Foreskin keratinocyte (primary cell): ENCODE measurements at places on chromosomes 6 and 20. TPM values are rescaled to one million over a fixed set of nuclear protein-coding genes. Genes with fewer than 3 reads are reported as not detected.

GRCh38 chr20:1299522-1299921 is 29.4 kb downstream of the SDCBP2 start:
- no peak for DNase-seq

DNA sequence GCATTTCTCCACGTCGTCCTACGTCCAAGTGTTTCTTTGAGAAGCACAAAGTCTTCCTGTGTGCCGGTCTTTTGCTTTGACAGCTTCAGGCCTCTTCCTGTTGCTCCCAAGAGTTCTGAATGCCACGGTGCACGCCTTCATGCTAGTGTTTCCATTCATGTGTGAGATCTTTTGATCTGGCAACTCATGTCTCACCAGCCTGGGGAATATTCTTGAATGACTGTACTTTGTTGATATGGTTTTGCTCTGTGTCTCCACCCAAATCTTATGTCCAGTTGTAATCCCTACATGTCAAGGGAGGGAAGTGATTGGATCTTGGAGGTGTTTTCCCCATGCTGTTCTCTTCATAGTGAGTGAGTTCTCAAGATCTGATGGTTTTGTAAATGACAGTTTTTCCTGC is 129.6 kb upstream of the THBS2 start:
- no peak for DNase-seq

KIAA1586 gene
- 12.4 and 13.1 TPM in 2 replicates for total RNA-seq

LY6G6F gene
- total RNA-seq, result not detected in 2 replicates

TMEM74B gene
- 0.18 TPM in 1 of 2 replicates, not detected in the other for total RNA-seq

HCRTR2 gene
- not detected in 2 replicates for total RNA-seq
